ENCODE measurements at places on chromosomes 5 and 9.
A peak's percentile ranks its signal among the peaks of the same experiment; 100 is the strongest.

DNA sequence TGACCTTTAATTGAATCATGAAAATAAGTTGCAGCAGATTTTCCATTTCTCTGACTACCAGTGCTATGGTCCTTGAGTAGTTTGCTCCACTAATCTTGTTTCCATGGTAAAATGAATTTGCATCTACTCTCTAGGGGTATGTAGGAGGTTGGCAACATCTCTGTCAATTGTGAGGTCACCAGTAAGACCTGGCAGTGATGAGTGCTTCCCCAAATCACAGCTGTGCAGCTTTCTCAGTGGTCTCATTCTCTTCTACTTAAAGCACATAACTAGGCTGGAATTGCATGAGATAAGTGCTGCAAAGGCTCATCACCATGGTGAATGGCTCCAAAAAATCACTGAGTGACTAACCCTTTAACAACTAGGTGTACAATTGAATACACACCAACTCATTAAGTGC, 36.3 kb downstream of the ADAMTS19 start:
- DNase-seq: no peak

GRCh38 chr9:70495514-70495913, 81.1 kb upstream of the KLF9 start:
- no peak for DNase-seq

DNA sequence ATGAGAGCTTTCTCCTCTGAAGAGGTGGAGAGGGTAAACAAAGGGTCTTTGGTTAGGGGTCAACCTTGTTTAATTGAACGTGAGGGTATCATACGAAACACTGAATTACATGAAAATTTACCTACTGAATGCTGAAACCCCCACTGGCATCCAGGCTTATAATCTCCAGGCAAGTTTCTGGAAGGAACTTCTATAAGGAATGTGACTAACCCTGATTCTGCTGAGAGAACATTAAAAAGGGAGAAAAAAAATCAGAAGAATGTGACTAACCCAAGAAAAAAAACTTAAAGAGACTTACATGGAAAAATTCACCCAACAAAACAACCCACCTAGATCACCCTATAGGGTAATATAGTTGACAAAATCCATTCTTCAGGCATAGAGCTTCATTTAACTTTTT, 55.5 kb downstream of the APC start:
- no peak for DNase-seq

- no peak for DNase-seq
Observed at GRCh38 chr5:25224316-25224982, 579.7 kb upstream of the CDH10 start.

GRCh38 chr5:102856389-102856777, 101.3 kb downstream of the PAM start:
- DNase-seq: no peak

DNA sequence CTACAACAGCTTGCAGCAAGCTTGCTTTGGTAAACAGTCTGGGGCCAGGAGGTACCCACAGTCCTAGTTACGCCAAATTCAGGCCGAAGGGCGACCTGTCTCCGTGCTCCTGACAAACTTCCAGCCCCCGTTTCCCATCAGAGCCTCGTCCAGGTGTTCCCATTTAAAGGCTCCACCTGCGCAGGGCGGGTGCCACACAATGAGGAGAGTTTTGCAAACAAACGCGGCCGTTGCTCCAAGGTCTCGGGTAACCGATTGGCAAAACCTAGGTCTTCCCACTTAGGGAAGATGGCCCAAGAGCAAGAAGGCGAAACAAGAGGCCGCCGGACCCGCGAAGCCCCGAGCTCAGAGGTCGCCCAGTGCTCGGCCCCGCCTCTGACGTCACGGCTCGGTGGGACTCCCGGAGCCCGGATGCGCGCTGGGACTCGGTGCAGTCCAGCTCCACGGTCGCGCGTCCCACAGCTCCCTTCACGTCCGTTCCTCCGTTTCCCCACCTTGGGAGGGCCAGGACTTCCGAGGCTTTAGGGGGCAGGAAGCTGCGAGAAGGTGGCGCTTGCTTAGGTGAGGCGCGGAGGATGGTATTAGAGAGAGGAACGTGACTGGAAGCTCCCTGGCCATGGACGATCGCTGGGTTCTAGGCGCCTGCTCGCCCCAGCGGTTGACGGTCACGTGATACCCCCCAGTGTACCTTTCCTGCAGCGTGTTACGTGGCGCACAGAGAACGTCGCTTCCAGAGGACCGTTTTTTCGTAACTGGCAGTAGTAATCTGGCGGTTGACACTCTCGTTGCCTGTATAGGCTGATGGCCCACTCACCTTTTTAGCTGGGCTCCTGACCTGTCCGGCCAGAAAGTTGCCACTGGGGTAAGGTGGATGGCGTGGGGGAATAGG, 41.8 kb upstream of the KDM4C start:
- DNase-seq: peak; percentile 88

- DNase-seq: no peak
Observed at GRCh38 chr5:79151942-79152671, 40.5 kb downstream of the BHMT start.

GRCh38 chr5:128516978-128517377, 21.1 kb downstream of the FBN2 start:
- no peak for DNase-seq

DNA sequence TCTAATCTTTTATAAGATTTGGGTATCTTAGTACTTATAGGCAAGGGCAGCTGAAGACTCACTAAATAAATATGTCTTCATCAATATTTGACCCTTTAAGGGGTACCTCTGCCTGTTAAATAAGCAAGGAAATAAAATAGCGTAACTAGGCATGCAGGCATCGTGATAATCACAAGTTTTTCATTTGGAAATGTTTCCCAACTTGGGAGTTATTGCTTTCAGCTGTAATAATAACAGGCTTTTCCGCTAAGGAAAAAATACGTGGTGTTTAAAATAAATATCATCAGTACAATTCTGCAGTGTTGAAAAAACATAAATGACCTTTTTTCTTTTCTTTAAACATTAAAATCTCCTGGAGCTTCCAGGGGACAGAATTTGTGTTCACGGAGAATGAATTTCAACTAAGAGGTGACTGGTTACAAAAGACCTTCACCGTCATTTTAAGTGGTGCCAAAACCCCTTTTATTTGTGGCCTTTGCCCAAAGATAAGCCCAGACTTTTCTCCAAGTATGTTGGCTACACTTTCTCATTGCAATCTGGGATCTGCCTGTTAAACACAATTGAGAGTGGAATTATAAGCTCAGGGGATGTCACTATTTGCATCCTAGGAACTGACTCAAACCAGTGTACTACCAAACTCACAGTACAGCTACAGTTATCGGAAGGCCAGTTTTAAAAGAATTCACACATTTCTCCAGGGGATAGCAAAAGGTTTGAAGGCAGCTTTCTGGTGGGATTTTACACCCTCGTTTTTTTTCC, 218.6 kb downstream of the FBXL7 start:
- no peak for DNase-seq

DNA sequence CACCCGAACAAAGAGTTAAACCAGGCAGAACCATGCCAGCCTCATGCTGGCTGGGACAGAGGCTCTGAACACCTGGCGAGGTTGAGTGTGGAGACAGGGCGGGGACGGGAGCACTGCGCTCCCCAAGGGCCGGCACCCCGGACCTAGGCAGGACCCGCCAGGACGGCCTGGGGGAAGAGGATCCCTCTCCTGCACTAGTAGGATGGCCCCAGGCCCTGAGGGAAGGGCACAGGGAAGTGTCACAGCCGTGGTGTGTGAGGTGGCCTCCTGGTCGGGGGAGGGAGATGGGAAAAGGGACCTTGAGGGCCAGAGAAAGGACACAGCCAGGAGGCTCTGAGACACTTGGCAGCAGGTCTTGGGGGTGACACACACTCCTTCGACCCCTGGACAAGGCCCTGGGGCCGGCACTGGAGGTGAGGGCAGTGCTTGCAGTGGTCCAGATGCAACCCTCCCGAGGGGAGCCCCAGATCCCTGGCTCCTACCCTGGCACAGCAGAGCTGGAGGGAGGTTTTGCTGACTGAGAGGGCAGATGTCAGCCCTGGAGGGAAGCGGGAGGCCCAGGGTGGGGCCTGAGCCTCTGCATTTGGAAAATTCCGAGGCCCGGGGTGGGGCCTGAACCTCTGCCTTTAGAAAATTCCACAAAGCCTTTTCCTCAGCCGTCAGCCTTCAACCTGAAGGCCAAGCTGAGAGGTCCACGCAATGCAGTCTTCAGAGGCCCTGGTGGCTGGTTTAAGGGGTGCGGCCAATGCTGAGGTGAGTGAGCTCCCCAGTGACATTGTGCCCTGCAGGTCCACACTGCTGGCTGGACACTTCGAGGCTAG, 24.8 kb upstream of the TERT start:
- peak; percentile 71 for DNase-seq

Data from spleen (tissue), 13 donors.